Right cardiac atrium (tissue), 5 donors: ENCODE measurements at places on chromosomes 12 and 14. TPM values are rescaled to one million over a fixed set of nuclear protein-coding genes. Genes with fewer than 3 reads are reported as not detected.

Gene DCN
- 1,587 TPM for total RNA-seq

DNA sequence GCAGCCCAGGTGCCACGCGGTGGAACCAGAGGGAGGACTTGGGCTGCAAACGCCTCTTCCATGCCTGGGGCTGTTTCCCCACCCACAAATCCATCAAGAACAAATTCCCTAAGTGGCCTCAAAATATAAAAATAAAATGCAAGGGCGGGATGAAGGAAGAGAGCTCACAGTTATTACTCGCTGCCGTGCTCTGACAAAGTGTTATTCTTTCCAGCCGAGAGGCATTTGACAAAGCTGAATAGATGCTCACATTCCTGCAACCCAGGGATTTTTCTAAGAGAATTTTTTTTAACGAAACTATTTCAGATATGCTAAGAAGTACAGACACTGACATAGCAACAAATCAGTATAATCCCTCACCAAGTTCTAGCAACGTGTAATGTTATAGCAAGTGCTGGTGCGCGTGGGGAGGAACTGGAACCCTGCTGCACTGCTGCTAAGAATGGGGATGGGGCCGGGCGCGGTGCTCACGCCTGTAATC lies 70.7 kb downstream of the SCARB1 start:
- DNase-seq: no peak

- DNase-seq: peak; percentile 95
Measured at GRCh38 chr12:109597795-109598427, 24.3 kb downstream of the MVK start.

DNA sequence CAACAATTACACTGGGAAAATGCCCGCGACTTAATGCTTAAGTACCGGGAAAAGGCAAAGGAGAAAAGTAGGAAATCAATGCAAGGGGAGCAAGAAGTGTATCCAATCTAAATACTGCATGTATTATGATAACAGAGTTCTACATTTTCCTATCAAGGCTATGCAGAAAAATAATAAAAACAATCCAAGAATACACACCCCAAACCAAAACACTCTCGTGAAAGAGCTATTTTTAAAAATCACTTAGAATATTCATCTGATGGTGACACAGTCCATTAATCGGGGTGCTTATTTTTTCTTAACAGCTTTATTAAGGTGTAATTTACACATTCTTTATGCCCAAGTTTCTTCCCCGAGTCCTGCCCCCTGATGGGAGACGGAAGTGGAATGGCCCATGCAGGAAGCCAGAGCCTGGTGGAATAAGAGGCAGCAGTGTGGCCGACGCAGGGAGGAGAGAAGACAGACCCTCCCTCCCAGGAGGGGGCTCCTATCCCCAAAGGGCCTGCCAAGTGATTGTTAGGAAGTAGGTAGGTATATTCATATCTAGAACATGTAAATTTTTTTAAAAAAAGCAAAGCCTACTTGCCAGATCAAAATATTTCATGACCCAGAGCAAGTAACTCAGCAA lies 174.3 kb downstream of the FOXN3 start:
- no peak for DNase-seq

DNA sequence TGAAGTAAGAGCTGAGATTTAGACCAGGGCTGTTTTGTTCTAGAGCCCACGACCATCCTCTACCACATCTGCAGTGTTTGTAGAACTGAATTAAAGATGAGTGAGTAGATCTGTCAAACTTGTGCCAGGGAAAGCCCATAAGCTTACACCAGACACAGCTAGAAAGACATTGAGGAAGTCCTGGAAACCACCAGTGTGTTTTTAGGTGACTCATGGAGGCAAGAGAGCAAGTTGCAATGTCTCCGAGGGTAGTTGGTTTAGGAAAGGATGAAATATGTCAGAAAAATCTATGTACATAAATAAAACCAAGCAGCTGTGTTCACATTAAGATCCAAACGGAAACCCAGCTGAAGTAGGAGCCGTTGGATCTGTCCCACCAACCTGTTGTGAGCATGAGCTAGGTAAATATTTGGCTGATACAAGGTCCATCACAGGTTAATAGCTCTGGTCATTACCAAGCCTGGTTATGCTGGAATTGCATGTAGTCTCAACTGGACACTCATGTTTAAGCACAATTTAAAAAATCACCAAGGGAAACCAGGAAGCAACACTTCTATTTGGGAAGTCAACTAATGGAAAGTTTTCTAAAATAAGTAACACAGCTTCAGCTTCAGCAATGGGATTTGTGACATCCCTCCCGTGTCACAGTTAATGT lies 49.9 kb upstream of the PLEKHG3 start:
- DNase-seq: no peak

- no peak for DNase-seq
Measured at GRCh38 chr12:25615119-25615518, 62.0 kb upstream of the LMNTD1 start.

DNA sequence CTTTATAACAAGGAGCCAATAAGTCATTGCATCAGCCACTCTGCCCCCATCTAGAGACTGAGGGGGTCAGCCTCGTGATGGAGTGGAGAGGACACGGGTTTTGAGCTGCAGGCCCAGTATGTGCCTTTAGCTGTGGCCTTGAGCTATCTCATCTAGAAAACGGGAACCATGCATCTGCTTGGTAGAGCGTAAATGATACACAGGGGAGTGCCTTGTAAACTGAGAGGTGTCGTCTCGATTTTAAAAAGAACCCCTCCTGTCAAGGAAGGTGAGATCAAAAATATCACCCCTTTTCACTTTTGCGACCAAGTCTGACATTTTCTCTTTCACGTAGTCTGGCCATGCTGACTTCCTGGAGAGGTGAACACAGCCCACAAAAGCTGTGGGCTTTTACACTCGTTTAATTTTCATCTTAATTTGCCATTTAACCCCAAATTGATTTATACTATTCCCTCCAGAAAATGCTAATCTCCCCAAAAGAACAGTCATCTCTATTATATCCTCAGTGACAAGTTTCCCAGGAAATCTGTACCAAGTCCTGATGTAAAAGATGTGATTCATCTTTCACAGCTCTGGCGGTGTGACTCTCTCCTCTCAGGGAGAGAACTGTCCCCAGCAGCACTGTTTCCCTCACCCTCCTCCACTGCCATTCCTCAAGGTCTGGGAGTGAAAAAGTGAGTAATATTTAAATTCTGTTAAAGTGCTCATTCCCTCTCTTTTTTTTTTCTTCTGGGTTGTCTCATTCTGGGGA lies 30.6 kb downstream of the VCPKMT start:
- DNase-seq: no peak

GRCh38 chr12:57216921-57217879 lies 606 bp downstream of the NXPH4 start:
- no peak for DNase-seq
